ENCODE measurements at places on chromosomes 13 and 19.

DNA sequence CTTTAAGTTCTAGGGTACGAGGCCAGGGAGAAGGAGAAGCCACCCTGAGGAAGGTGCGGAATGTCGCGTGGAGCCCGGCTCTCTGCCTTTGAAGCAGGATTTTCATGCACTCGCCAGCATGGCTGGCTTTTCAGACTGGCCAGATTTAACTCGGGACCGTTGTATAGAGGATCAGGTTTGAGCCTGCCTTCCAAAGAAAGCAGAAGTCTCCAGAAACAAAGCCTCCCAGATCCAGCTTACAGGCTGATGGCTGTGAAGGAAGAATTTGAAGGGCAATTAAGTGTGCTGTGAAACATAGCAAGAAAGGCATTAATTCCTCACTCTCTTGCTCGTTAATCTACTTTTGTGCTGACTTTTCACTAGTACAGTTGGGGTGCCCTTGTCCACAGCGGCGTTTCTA, 140.2 kb downstream of the SOX1 start:
- no peak for DNase-seq

DNA sequence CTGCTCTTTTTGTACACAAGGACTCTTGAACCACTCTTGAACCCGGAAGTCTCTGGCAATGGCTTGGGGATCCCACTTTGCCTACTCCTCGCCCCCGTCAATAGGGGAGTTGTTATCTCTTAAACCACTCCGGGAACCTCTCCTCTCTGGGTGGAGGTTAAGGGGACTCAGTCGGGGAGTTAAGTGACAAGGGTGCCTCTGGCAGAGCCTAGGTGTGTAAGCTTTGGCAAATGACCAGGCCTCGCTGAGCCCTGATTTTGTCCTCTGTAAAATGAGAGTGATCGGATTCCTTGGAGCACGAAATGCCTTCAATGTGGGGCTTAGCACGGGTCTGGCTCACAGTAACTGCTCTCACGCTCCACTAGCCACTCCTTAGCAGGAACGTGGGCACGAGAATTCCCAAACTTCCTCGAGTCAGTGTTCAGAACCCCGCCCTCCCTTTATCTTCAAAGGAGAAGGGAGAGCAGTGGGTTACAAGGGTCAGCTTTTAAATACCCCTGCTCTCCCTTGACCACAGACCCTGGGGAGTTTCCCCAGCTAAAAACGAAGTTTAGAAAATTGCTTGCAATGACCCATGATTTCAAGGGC, 193.3 kb downstream of the KATNAL1 start:
- DNase-seq: no peak

DNA sequence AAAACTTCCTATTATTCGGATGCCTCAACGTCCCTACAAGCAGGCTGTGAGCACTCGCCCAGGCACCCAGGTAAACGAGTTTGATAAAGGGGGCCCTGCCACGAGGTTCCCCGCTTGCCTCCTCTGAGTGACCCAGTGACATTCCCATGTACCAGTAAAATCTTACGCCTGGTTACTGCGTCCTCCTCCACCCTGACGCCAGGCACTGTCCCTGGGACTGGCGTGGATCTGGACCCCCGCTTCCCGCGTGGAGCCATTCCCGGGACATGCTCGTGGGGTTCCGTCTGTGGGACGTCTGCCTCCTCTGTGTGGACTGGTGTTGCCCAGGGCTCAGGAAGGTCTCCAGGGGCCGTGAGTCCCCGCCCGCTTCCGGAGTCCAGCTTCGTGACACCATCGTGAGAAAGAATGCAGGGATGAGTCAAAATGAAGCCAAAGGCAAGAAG, 407 bp upstream of the ZNF550 start:
- DNase-seq: no peak

- no peak for DNase-seq
Observed at GRCh38 chr13:63304497-63304896, 1888.8 kb upstream of the PCDH20 start.

- no peak for DNase-seq
Observed at GRCh38 chr19:33436360-33437345, 63.1 kb downstream of the CEBPG start.

DNA sequence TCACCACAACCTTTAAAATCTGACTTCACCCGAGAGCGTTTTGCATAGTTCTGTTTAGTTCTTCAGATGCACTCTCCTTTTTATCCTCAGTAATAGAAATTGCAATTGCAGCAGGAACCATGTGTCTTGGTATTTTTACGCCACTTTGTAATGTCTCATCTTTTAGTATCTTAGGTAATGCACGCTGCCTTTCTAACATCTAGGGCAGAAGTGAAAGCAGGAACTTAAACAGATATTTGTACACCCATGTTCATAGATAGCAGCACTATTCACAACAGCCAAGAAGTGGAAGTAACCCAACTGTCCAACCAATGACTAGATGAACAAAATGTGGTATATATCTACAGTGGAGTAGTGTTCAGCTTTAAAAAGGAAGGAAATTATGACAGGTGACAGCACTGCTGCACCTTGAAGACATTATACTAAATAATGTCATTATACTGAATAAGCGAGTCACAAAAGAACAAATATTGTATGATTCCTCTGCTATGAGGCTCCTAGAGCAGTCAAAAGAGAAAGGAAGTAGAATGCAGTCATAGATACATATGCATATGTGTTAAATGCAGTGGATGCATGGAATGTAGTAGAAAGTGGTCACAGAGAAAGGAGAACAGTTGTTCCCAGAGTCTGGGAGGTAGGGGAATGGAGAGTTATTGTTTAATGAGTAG, 105.9 kb upstream of the GJB6 start:
- no peak for DNase-seq

- DNase-seq: no peak
Observed at GRCh38 chr19:47316513-47316912, 6.9 kb downstream of the C5AR1 start.

- DNase-seq: no peak
Observed at GRCh38 chr19:17658666-17659065, 29.5 kb downstream of the UNC13A start.

DNA sequence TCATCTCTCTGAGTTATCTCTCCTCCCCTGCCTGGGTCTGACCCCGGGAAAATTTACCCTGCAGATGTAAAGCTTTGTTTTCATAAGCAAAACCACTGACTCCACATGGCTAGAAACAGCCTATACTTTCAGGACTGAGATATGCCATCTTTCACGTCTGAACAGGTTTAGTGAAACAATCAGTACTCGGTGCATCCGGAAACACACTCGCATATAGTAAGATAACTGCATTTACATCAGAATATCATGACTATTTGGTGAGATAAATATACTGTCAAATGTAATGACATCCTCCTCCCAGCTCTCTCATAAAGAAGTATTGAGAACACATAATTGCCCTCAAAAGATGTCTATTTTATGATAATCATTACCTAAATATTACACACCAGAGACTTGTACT, 172.8 kb downstream of the EFNB2 start:
- no peak for DNase-seq

GRCh38 chr19:32017176-32017953, 328.0 kb upstream of the ZNF507 start:
- DNase-seq: no peak

Measured in GM12891 (cell line).